ENCODE measurements at places on chromosomes 1 and 21.

- DNase-seq: no peak
Observed at GRCh38 chr1:116325922-116326321, 47.1 kb upstream of the ATP1A1 start.

GRCh38 chr1:23116921-23117699 lies 51.5 kb downstream of the LUZP1 start:
- DNase-seq: no peak

GRCh38 chr21:43868461-43868860 lies 3.4 kb downstream of the AGPAT3 start:
- DNase-seq: no peak

DNA sequence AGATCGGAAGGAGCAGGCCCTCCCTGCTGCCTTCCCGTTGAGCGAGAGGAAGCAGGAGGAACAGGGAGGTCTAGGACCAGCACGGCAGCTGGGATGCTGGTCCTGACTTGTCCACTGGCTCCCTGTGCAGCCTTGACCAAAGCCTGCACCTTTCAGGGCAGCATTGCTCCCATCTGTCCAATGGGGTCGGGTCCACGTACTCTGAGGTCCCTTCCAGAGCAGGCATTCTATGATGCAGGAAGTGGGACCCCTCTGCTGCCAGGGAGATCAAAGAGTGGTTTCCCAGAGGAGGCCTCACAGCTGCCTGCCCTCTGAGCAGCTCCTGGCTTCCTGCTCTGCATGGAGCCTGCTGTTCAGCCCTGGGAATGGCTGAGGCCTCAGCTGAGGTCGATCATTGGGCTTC lies 21.7 kb upstream of the ZNF362 start:
- DNase-seq: no peak

DNA sequence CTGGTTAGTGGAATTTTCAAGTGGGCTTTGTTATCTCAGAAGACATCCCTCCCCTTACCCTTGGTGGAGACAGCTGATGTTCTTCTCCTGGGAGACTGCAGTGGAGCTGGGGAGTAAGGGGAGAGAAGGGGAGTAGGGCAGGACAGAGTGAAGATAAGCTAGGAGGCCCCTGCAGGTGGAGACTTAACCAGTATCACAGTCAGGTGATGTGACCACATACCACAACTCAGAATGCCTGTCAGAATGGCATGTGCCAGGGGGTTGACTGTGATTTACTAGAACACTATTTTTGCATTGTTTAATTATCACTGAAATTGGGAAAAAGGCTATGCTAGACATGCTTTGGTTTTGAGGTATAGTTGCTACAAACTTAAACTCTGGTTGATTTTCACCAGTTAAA lies 124.6 kb downstream of the NRDC start:
- DNase-seq: no peak

- no peak for DNase-seq
Observed at GRCh38 chr1:162690672-162691434, 58.6 kb downstream of the DDR2 start.

- no peak for DNase-seq
Observed at GRCh38 chr21:30463713-30464112, 16.5 kb downstream of the KRTAP19-1 start.

DNA sequence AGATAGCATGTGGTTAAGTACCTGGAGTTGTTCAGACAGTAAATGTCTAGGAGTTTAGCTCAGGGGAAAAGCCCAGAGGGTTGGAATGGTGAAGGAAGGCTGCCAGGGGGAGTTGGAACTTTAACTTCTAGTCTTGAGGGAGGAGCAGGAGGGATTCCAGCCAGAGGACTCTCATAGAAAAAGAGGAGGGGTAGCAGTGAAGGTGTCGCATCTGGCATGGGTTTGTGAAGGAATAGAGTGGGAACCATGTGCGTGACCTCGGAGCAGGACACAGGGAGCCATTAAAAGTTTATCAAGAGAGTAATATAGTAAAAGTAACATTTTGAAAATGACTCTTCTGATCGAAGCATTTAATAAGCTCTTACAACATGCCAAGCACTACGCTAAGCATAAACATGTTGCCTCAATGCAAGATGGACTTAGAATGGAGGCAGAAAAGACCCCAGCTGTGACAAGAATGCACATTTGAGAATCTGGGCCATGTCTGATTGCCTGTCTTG lies 632.4 kb upstream of the CAMK1G start:
- no peak for DNase-seq

DNA sequence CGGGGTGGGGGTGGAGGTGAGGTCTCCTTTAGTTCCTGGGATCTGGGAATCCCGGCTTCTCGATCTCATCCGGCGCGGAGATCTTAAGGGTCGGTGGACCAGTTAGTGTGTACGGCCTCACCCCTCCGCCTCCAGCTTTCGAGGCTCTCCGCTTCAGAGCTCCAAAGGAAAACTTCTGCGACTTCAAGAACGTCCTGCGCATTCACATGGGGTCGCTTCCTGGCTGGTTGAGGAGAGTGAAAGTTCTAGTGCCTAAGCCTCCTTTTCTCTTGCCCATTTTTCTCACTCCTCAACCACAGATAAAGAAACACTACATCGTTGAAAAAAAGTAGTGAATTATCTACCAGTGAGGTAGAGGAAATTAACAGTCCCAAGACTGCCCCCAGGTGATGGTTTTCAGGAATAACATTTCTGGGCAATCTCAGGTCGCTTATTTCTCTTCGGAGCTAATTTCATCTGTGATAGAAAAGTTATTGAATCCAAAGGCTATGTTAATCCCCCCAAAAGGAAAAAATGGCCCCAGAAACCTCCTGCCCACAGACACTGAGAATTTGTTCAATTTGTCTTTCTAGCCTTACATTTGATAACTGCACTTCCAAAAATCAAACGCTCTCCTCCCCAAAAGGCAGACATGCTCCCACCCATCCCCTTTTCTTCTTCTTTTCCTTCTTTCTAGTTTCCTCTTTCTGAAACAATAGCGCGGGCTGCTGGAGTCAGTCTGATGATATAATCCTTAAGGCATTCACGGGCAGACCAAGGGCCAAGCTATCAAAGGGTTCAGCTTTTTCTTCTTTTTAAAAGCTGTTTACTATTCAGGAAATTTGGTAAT lies 20.6 kb upstream of the TBX15 start:
- no peak for DNase-seq

- no peak for DNase-seq
Observed at GRCh38 chr1:180119837-180120236, 34.8 kb upstream of the QSOX1 start.

All from GM19239 (cell line).